ENCODE measurements at places on chromosomes 5 and 9. TPM values are rescaled to one million over a fixed set of nuclear protein-coding genes. Genes with fewer than 3 reads are reported as not detected.

Gene INSL6
- polyA plus RNA-seq = 0.38 TPM

Gene PCDHGB3
- polyA plus RNA-seq = not detected

Gene GFM2
- polyA plus RNA-seq = 8.5 TPM

Gene SLC34A1
- not detected for polyA plus RNA-seq

Gene MAST4
- polyA plus RNA-seq = 11.8 TPM

Gene SMIM3
- polyA plus RNA-seq = 0.95 TPM

Gene PHAX
- 97.1 TPM for polyA plus RNA-seq

Gene SH3RF2
- polyA plus RNA-seq = not detected

Gene LHX3
- polyA plus RNA-seq = not detected

Gene RABGAP1
- 19.0 TPM for polyA plus RNA-seq

Gene CNTFR
- not detected for polyA plus RNA-seq

Gene GARIN3
- polyA plus RNA-seq = not detected

Gene AQP7
- not detected for polyA plus RNA-seq

Gene VAV2
- polyA plus RNA-seq = 28.7 TPM

Gene IL9
- polyA plus RNA-seq = not detected

Gene F2RL1
- polyA plus RNA-seq = 2.6 TPM

Gene PCDHGA3
- polyA plus RNA-seq = 0.23 TPM

Gene MTX3
- polyA plus RNA-seq = 3.1 TPM

Gene ADGRV1
- not detected for polyA plus RNA-seq

Gene FBP2
- not detected for polyA plus RNA-seq

Gene ARL15
- 10.9 TPM for polyA plus RNA-seq

Gene MAMDC2
- not detected for polyA plus RNA-seq

Gene STC2
- not detected for polyA plus RNA-seq

Gene CRHBP
- polyA plus RNA-seq = not detected

Gene POU5F2
- 0.08 TPM for polyA plus RNA-seq

Gene NEURL1B
- not detected for polyA plus RNA-seq

Gene PALM2AKAP2
- polyA plus RNA-seq = 0.18 TPM

Gene TBC1D9B
- 57.2 TPM for polyA plus RNA-seq

Gene PCDHGA1
- polyA plus RNA-seq = not detected

Gene IFNA21
- not detected for polyA plus RNA-seq

Gene CCDC183
- polyA plus RNA-seq = 0.78 TPM

Gene CTNNAL1
- 1.1 TPM for polyA plus RNA-seq

Gene FGF10
- not detected for polyA plus RNA-seq

Gene CENPH
- polyA plus RNA-seq = 18.0 TPM

Gene PANK3
- polyA plus RNA-seq = 5.1 TPM

Gene TNFSF15
- 0.03 TPM for polyA plus RNA-seq

Gene GLDC
- 1.0 TPM for polyA plus RNA-seq

Gene SAXO1
- polyA plus RNA-seq = not detected

Gene CNTNAP3B
- 0.16 TPM for polyA plus RNA-seq

Gene C9orf50
- polyA plus RNA-seq = not detected

Gene SLIT3
- polyA plus RNA-seq = not detected

Gene PCDHGC4
- polyA plus RNA-seq = not detected
